ENCODE measurements at places on chromosomes 7 and 10. TPM values are rescaled to one million over a fixed set of nuclear protein-coding genes. Genes with fewer than 3 reads are reported as not detected.

The NCF1 gene
- not detected for total RNA-seq

The NUDT13 gene
- 0.25 TPM for total RNA-seq

The HOXA2 gene
- total RNA-seq: not detected

The HOXA5 gene
- not detected for total RNA-seq

The DRGX gene
- total RNA-seq: not detected

The NCAPG2 gene
- 14.3 TPM for total RNA-seq

The INHBA gene
- 7.9 TPM for total RNA-seq

The PITX3 gene
- not detected for total RNA-seq

The FGL2 gene
- 3.2 TPM for total RNA-seq

The PRF1 gene
- 0.25 TPM for total RNA-seq

The CHRM2 gene
- total RNA-seq: 6.4 TPM

The PON3 gene
- under 0.01 TPM for total RNA-seq

The PAPSS2 gene
- 3.0 TPM for total RNA-seq

The SP8 gene
- 4.9 TPM for total RNA-seq

The ADCYAP1R1 gene
- 62.0 TPM for total RNA-seq

The CCDC186 gene
- total RNA-seq: 35.4 TPM

The TMEM176A gene
- 0.49 TPM for total RNA-seq

The EMX2 gene
- 3.7 TPM for total RNA-seq

The GIMAP5 gene
- total RNA-seq: 2.7 TPM

The IPMK gene
- total RNA-seq: 20.9 TPM

The SVOPL gene
- total RNA-seq: 0.25 TPM

The TMEM196 gene
- total RNA-seq: 12.0 TPM

The ARHGEF5 gene
- 0.74 TPM for total RNA-seq

The GRID1 gene
- 8.6 TPM for total RNA-seq

The OR6V1 gene
- total RNA-seq: not detected

The AGR3 gene
- total RNA-seq: not detected

The IFIT1B gene
- 0.49 TPM for total RNA-seq

The LRRD1 gene
- 0.74 TPM for total RNA-seq

The CTTNBP2 gene
- 52.9 TPM for total RNA-seq

The TFR2 gene
- 3.9 TPM for total RNA-seq

The PRKCQ gene
- 2.2 TPM for total RNA-seq

The NRAP gene
- total RNA-seq: not detected

The CLCN1 gene
- not detected for total RNA-seq

The ARHGAP21 gene
- 208 TPM for total RNA-seq

The LIPJ gene
- total RNA-seq: 0.74 TPM

The GPER1 gene
- 0.98 TPM for total RNA-seq

The UNCX gene
- total RNA-seq: not detected

The HTRA1 gene
- 46.7 TPM for total RNA-seq

The SLC25A28 gene
- total RNA-seq: 15.2 TPM

The TRIM50 gene
- not detected for total RNA-seq

The MSS51 gene
- total RNA-seq: 1.7 TPM

The TRPV5 gene
- total RNA-seq: not detected

The NAPEPLD gene
- 17.2 TPM for total RNA-seq

The JAZF1 gene
- total RNA-seq: 41.6 TPM

The CYP3A7 gene
- not detected for total RNA-seq

The PKD2L1 gene
- total RNA-seq: 0.25 TPM

The GTPBP10 gene
- 16.5 TPM for total RNA-seq

The KCP gene
- total RNA-seq: 0.25 TPM

The PVRIG gene
- total RNA-seq: not detected

The MACC1 gene
- 0.25 TPM for total RNA-seq

The HYAL4 gene
- not detected for total RNA-seq

The LRRN3 gene
- 87.5 TPM for total RNA-seq

The ASB10 gene
- total RNA-seq: not detected

The ITPRID1 gene
- total RNA-seq: 1.5 TPM

The SFTPA1 gene
- total RNA-seq: not detected

The GIMAP7 gene
- 1.5 TPM for total RNA-seq
